ENCODE measurements at places on chromosomes 12 and 14.

DNA sequence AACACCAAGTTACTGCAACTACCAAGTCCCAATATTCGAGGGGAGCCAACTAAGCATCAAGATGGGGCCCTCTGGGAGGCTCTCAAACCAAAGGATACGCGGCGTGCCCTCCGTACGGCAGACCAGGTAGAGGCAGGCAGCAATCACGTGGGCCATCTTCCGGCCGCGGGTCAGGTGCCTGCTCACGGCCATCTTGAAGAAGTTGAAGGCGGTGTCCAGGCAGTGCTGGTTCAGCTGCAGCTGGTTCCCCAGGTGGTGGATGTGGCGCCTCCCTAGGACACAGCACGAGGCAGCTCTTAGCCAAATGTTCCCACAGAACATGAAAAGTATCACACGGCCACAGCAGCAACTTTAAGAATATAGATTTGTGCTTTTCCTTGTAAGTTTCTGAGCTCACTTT, 24.3 kb downstream of the BTBD6 start:
- no peak for DNase-seq

- no peak for DNase-seq
Measured at GRCh38 chr12:52522346-52523011, 2.3 kb upstream of the KRT5 start.

DNA sequence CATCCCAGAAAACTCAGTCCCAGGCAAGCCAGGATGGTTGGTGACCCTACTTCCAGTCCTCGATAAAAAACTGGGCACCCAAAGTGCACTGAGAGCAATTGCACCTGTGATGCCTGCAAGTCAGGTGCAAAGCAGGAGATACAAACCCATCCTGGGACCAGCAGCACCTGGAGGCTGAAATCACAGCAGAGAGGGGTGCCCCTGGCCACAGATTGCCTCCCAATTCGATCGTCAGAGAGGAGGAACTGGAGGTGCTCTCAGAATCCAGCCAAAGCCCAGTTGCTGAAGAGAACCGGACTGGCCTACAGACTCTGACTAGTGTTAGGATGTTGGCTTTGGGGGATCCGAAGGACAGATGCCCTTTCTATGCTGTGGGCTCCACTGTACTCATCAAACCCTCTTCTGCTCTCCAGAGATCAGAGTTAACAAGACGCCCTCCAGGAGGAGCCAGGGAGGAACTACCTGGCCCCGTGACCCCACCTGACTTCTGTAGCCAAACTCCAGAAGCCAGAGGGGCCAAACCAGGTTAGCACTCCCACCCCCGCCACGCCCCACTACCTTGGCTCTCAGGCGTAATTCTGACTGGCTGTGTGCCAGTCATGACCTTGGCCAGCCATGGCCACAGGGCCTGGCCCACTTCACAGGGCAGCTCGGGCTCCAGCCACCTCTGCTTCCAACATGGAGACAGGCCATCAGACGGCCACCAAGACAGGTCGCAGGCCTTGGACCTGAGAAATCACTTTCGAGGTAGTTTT, 284.5 kb upstream of the RTL1 start:
- no peak for DNase-seq

DNA sequence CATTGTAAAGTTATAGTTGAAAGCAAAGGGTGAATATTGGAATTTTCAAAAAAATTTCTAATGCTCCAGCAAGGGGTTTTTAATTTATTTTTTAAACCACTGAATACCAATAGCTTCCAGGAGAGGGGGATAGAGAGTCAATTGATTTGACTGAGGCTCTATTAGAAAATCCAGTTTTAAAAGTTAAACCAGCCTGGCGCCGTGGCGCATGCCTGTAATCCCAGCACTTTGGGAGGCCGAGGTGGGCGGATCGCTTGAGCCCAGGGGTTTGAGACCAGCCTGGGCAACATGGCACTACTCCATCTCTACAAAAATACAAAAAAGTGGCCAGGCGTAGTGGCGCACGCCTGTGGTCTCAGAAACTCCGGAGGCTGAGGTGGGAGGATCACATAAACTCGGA, 150.1 kb downstream of the SLC38A4 start:
- DNase-seq: no peak

GRCh38 chr12:27521066-27521465, 2.9 kb upstream of the PPFIBP1 start:
- DNase-seq: no peak

DNA sequence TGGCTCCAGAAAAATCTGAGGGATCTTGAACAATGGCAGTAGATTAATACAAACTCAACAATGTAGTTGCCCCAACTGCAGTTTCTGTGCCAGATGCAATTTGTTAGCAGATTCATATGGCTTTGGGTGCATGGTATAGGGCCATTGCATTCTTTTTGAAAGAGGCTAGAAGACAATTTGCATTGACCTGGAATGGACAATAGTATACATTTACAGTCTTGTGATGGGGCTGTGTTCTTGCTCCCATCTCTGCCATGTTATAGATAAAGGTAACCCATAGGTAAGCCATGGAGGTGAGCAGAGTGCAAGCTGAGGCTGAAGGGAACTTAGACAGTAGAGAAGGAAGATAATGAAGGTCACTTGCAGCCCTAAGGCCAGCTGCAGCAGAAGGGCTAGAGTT, 50.1 kb upstream of the DIO3 start:
- no peak for DNase-seq

- no peak for DNase-seq
Measured at GRCh38 chr12:125092872-125093680, 27.8 kb downstream of the AACS start.

- no peak for DNase-seq
Measured at GRCh38 chr12:88142610-88142991, 494 bp downstream of the TMTC3 start.
